ENCODE measurements at places on chromosomes 16 and 17.

GRCh38 chr17:16918443-16918842 is 53.5 kb downstream of the TNFRSF13B start:
- no peak for DNase-seq

DNA sequence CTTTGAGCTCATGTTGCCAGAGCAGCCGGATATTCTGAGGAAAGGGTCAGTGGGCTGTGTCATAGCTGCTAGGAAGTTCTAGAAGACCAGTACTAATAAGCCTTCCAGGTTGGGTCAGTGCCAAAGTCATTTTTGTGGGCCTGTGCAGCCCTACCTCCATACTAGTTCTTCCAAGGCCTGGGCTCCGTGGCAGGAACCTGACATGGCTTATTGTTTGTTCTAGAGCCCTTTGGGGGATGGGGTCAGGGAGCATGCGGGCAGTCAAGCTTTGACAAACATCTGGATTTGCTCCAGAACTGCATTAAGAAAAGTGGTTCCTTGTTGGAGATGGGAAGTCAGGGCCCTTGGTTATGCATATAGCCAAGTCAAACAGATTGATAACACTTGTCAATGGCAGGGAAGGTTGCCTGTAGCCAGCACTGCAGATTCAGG is 7.6 kb downstream of the ALKBH5 start:
- peak; percentile 24 for DNase-seq

DNA sequence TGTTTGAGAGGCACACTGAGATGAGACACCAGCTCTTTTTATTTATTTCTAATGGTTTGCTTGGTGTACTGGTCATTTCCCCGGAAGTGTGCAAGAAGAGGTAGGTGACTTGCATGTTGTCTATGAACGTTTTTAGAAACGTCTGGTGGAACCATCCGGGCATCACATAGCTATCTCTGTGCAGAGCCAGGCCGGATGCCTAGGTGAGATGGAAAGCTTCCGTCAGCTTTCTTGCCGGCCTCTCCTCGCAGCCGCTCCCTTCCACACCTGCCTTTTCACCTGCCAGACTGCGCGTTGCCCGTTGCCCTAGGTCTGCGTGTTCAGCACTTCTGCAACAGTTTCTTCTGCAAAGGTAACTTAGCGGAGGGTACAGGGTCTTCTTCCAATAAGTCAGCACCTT is 416.0 kb downstream of the WWOX start:
- no peak for DNase-seq

DNA sequence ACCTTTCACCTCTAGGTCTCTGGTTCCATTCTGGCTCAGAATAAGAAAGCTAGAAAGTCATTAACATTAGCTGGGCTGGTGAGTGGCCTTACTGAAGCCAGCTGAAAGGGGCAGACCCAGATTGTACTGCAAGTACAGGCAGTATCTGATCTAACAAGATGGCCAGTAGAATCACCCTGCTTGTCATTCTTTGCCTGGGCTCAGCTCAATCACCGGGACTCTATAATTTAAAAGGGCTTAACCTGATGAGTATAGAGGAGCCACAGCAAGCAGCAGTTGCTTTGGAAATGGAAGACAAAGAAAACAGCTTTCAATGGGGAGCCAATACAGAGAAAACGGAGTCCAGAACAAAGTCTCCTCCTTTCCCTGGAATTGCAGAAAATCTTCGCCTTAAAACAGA is 13.6 kb downstream of the CDH8 start:
- DNase-seq = no peak

- DNase-seq = no peak
Measured at GRCh38 chr17:32513579-32513978, 26.8 kb downstream of the CDK5R1 start.

Data from fibroblast of mammary gland (primary cell).